ENCODE measurements at places on chromosomes 3 and 15.
A peak's percentile ranks its signal among the peaks of the same experiment; 100 is the strongest.

- DNase-seq, result no peak
Measured at GRCh38 chr15:80620931-80621330, 74.2 kb upstream of the ABHD17C start.

DNA sequence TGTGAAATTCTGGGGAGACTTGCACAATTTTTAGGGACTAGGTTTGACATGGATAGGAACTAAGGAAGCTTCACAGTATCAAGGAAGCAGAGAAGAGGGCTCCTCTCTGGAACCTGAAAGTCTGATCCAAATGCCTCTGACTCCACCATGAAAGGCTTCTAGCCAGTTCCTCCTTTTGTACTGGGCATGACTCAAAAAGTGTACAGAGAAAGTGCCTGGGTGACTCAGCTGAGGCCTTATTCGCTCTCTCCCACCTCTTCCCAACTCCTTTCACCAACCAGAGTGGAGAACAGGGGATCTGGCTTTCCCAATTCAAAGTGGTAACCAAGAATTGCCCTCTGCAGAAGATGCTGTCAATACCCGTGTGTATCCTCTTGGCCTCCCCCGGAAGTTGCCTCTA lies 342.9 kb upstream of the PROK2 start:
- peak; percentile 8 for DNase-seq

GRCh38 chr3:124846189-124846588 lies 41.0 kb downstream of the ITGB5 start:
- no peak for DNase-seq

- DNase-seq, result peak; percentile 21
Measured at GRCh38 chr15:68674975-68675374, 96.2 kb downstream of the CORO2B start.

DNA sequence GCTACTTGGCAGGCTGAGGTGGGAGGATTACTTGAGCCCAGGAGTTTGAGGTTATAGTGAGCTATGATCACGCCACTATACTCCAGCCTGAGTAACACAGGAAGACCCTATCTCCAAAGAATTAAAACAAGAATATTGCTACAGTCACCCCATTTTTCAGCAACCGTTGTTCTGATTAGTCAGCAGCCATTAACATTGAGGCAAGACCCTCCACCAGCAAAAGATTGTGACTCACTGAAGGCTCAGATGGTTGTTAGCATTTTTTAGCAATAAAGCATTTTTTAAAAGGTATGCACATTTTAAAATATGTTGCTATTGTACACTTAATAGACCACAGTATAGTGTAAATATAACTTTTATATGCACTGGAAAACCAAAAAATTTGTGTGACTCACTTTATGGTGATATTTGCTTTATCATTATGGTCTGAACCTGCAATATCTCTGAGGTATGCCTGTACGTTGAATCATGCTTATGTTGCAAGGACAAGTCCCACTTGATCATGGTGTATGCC lies 492.6 kb downstream of the SQOR start:
- no peak for DNase-seq

DNA sequence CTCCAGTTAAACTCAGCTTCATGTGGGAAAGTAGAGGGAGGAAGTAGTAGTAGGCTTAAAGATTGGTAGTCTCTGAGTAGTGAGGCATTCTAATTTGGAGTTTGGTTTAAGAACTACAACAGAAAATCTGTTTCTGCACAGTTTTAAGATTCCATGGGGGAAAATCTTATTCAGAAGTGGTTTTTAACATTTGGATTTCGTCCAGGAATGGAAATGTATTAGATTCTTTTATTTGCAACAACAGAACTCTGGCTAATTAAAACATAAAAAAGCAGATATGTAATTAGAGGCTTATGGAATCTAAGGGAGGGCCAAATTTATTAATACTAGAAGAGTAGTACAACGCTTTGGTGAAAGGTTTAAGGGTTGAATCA lies 36.0 kb downstream of the NECTIN3 start:
- no peak for DNase-seq

- DNase-seq, result no peak
Measured at GRCh38 chr15:45794712-45795439, 160.0 kb downstream of the SQOR start.

Data from trophoblast cell (in vitro differentiated cells and primary cell).